CD4-positive, alpha-beta T cell treated with Interleukin-12 subunit alpha and Interleukin-12 subunit beta, for 1 hour (primary cell): ENCODE measurements at places on chromosomes 7 and 10.

GRCh38 chr10:75982611-75983369 lies 551.4 kb downstream of the LRMDA start:
- no peak for DNase-seq

- no peak for DNase-seq
Measured at GRCh38 chr10:103769176-103769575, 86.2 kb downstream of the SH3PXD2A start.

DNA sequence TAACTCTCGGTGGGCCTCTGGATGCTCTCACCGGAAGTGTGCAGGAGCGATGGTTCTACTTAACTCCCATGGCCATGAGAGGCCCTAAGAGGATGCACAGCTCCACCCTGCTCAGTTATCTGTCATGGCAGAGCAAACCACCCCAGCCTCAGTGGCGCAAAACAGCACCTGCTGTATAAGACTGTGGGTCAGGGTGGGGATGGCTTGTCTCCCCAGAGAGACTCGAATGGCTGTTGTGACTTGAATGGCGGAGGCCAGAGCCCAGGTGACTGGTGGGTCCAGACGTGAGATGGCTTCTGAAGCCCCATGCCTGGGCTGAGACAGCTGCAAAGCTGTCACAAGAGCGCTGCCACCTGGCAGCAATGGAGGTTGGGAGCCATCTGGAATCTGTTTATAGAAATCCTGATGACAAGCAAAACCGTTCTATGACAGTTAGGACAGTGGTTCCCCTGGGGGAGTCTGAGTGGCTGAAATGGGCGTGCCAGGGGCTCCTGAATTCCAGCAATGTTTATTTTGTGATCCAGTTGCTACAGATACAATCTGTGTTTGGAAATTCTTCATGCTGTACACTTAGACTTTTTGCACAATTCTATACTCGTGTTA lies 490.5 kb downstream of the TCERG1L start:
- DNase-seq, result no peak

GRCh38 chr10:88342733-88343310 lies 240.3 kb downstream of the RNLS start:
- DNase-seq, result no peak

DNA sequence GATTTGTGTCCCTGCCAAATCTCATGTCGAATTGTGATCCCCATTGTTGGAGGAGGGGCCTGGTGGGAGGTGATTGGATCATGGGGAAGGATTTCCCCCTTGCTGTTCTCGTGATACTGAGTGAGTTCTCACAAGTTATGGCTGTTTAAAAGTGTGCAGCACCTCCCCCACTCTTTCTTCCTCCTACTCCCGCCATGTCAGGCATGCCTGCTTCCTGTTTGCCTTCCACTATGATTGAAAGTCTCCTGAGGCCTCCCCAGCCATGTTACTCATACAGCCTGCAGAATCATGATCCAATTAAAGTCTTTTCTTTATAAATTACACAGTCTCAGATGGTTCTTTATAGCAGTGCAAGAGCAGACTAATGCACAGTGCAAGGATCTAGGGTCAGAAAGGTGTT lies 75.4 kb downstream of the CALD1 start:
- no peak for DNase-seq

GRCh38 chr7:134422008-134422407 lies 36.9 kb downstream of the AKR1B1 start:
- DNase-seq, result no peak

GRCh38 chr10:59320355-59320754 lies 42.0 kb downstream of the FAM13C start:
- DNase-seq, result no peak

- DNase-seq, result peak; percentile 9
Measured at GRCh38 chr10:21497177-21497807, 28.2 kb downstream of the SKIDA1 start.

DNA sequence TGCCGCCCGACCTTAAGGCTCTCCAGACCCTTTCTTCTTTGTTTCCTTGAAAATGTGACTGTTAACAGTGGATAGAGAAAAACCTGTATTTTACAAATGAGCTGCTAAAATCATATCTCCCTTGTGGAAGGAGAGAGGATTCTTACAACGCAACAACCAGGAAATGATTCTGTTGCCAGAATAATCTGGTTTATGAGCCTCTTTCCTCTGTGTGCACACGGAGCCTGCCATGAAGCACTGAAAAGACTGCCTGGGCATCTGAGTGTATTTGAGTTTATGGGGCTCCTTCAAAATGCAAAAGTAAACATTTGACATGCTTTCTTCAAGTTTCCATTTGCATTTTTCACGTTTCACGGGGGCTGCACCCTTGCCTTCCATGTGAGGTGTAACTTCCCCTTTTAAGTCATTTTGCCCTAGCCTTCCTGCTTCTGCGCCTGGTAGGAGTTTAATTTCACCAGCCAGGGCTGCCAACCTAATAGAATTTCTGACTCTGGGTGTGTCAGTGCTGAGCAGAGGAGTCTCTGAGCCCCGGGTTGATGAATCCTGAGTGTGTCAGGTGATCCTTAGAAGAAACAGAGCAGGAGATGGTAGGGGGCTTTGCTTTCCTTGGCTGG lies 101.2 kb downstream of the GRB10 start:
- DNase-seq, result no peak

DNA sequence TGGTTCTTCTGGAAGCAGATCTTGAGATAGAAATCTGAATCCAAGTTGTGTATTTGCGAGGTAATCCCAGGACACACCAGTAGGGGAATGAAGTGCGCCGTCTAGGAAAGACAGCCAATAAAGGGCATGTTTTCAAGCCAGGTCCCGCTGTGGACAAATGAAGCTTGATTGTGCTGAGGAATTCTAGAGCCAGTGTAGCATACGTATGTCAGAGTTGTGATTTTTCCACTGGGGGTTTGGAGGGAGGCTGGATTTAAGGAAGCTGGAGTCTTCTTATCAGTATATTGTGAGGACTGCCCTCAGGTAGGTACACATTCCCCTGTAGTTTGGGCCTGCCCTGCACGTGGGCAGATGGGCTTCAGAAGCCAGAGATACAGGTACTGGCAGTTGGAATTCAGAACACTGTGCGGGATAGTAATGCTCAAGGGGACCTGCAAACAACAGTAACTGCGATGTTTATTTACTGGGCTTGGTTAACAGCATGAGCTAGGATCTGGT lies 50.9 kb downstream of the GALNT11 start:
- peak; percentile 1 for DNase-seq

- DNase-seq, result peak; percentile 2
Measured at GRCh38 chr7:88546808-88547207, 212.7 kb upstream of the ZNF804B start.

- no peak for DNase-seq
Measured at GRCh38 chr10:118557946-118558345, 37.5 kb downstream of the PRLHR start.

GRCh38 chr10:118308664-118309063 lies 33.5 kb downstream of the FAM204A start:
- no peak for DNase-seq

DNA sequence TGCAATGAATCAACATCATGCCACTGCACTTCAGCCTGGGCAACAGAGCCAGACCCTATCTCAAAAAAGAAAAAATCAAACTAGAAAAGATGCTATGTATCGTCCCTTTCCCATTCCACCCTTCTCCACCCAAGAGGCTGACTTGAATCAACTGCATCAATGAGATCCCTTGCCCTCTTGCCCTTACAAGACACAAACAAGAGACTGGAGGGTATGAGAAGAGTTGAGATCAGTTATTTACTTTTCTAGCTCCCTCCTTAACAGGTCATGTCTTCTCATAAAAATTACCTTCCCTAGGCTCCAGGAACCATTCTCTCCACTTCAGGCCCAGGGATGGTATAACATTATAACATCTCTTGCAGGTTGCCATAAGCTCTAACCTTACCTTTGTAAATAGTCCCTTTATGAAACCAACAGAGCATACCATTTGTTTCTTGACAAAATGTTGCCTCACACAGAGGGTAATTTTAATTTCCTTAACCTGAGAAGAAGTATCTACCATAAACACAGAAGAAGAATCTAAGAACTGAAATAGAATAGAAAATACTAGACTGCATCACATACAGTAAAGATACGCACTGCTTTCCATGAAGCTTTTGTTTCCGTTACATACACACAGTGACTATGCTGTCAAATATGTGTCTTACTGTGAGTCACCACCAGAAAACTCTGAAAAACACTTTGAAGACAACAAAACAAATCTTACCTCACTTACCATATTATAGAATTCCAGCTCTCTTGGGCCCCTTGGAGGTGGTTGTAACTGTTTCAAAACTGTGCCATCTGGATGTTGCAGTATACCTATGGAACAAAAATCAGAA lies 30.5 kb downstream of the IPMK start:
- no peak for DNase-seq

DNA sequence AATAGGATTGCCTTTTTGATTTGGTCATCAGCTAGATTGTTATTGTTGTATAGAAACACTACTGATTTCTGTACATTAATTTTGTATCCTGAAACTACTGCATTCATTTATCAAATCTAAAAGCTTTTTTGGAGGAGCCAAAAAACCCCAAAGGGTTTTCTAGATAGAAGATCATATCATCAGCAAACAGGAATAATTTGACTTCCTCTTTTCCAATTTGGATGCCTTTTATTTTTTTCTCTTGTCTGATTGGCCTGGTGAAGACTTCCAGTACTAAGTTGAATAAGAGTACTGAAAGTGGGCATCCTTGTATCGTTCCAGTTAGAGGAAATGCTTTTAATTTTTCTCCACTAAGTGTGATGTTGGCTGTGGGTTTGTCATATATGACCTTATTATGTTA lies 10.6 kb upstream of the ENTPD7 start:
- no peak for DNase-seq

- peak; percentile 24 for DNase-seq
Measured at GRCh38 chr7:50614721-50615518, 49.7 kb upstream of the DDC start.

DNA sequence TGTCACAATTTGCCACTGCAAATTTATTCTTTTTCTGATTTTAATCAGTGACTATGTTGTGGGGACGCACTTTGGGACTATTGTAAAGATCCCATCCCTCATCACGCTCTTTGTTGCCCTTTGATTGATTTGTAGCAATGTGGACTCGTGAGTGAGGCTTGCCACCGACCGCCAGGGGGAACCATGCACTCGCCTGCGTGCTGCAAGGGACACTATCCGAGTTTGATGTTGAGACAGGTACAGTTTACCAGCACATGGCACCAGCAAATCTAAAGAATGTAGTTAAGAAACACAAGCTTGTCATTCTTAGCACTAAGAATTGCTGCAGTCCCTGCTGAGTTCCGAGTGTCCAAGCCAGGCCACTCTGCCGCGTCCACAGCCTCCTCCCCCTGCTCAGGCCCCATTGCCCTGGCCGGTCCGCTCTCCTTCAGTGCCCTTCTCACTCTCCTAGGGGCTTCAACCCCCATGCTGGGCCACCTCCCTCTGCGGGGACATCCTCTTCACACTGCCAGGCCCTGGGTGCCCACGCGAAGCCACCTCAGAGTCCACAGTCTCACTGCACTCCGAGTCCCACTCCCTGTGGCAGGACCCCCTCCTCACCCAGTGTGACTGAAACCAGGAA lies 2.0 kb upstream of the SFTPA2 start:
- peak; percentile 55 for DNase-seq

GRCh38 chr10:124736491-124737136 lies 7.6 kb downstream of the FAM53B start:
- DNase-seq, result no peak

GRCh38 chr7:137753067-137753466 lies 93.7 kb downstream of the DGKI start:
- no peak for DNase-seq

DNA sequence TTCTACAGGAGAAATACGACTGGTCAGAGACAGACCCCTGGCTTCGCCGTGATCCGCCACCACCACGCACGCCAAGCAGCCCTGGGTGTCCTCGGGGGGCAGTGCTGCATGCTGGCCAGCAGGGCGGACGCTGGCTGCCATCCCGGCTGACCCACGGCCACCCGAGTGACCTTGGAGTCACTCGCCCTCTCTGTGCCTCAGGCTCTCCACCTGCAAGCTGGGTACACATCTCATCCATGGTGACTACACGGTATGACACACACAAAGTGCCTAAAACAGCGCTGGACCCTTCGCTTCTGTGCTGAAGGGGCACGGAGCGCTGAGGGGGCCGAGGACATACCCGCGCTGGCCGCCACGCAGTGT lies 62.0 kb upstream of the RNF32 start:
- DNase-seq, result no peak

DNA sequence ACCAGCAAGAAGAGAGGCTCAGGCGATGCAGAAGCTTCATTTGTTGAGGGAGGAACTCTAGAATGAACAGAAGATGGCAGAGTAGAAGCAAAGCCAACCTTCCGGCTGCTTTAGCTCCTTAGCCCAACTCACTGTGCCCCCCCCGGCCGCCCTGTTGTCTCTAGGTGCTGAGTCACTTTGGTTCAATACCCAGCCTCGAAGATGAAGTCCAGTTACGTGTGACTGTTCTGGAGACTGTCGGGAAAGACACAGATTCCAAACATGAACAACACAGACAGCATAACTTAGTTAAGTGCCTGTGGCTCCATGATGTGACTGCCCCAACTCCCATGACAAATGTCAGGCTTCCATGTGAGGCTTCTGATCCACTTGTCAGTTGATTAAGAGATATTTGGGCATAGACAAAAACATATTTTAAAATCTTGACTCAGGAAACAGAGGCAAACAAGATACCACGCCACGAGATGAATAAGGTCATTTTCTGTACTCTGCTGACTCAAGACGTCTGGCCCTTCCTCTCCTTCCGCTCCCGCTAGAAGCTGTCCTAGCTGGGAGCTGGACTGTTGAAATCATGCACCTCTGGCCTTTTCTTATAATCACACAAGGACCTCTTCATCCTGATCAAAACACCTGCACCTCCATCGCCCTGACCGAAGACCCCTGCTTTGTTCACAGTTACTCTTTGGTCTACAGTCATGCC lies 199.3 kb downstream of the FRMD4A start:
- no peak for DNase-seq

- DNase-seq, result no peak
Measured at GRCh38 chr7:90666186-90666585, 70.1 kb downstream of the CDK14 start.

- peak; percentile 60 for DNase-seq
Measured at GRCh38 chr7:100171087-100171681, 2.8 kb upstream of the GAL3ST4 start.

- DNase-seq, result peak; percentile 29
Measured at GRCh38 chr7:115230882-115231571, 309.1 kb downstream of the MDFIC start.

- DNase-seq, result no peak
Measured at GRCh38 chr10:124496620-124497019, 35.0 kb downstream of the LHPP start.

- no peak for DNase-seq
Measured at GRCh38 chr10:12097791-12098190, 29.0 kb downstream of the DHTKD1 start.

- no peak for DNase-seq
Measured at GRCh38 chr10:110914431-110914830, 4.5 kb downstream of the BBIP1 start.

GRCh38 chr7:42843205-42843800 lies 68.6 kb downstream of the C7orf25 start:
- no peak for DNase-seq
